CD4-positive, CD25-positive, alpha-beta regulatory T cell (primary cell): ENCODE measurements at places on chromosomes 11 and 22.

- H3K4me3 ChIP-seq: no peak overlapping the region
- no peaks in the 10 kb centered on the region for H3K27me3 ChIP-seq
- no peak overlapping the region for H3K27ac ChIP-seq
- DNase-seq: no peak
- no peaks in the 10 kb centered on the region for H3K36me3 ChIP-seq
These were observed 10.5 kb upstream of the CDKN1C start for GRCh38 chr11:2896047-2896446.

GRCh38 chr22:40703174-40703573 lies 23.9 kb downstream of the MCHR1 start:
- no peaks in the 10 kb centered on the region for H3K36me3 ChIP-seq
- no peak for DNase-seq
- H3K27me3 ChIP-seq: no peaks in the 10 kb centered on the region
- H3K27ac ChIP-seq: no peak overlapping the region
- H3K4me3 ChIP-seq: no peak overlapping the region

GRCh38 chr11:2090172-2091111 lies 48.7 kb downstream of the IGF2 start:
- H3K36me3 ChIP-seq: no peaks in the 10 kb centered on the region
- DNase-seq: no peak
- H3K27ac ChIP-seq: no peak overlapping the region
- H3K4me1 ChIP-seq: peaks cover 12% of the 10 kb centered on the region
- no peaks in the 10 kb centered on the region for H3K27me3 ChIP-seq

DNA sequence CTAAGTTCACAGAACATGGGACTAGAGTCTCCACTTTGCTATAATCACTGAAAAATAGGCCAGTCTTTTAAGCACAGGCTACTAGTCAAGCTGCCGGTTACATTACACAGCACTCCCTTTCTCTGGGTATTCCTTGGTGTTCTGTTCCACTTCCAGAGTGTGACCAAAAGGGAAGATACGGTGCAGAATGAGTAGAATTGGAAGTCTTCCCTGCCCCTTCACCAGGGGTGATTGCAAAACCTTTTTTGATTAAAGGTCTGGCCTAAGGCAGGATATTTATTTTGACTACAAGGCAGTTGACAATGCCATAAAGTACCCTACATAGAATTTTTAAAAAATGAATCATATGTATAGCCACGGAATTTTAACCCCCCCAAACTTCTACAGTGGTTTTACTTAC lies 59.6 kb upstream of the ADORA2A start:
- no peak overlapping the region for H3K4me3 ChIP-seq
- H3K36me3 ChIP-seq: peaks cover 69% of the 10 kb centered on the region
- H3K27ac ChIP-seq: no peak overlapping the region
- no peaks in the 10 kb centered on the region for H3K27me3 ChIP-seq
- H3K4me1 ChIP-seq: no peaks in the 10 kb centered on the region

DNA sequence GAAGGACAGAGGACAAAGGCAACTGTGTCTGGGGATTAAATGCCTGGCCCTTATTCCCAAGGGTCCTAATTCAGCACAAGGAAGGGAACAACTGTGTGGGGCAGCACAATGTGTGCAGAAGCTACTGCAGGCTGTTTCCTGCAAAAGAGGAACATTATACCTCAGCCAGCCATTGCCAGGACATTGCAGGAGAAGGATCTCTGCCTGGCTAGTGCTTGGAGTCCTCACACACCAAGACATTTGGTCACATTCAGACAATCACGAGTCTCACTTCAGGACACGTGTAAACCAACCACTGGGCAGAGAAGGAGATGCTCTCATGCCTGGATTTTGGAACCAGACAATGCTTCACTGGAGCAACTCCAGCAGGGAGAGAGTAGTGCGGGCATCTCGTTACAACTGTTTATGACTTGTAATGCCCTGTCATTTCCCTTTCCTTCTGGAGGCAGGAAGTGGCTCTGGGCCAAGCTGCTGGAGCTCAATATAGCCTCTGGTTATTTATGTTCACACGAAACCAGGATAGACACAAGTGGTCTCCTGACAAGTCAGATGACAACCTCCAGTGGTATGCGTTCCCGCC lies 23.9 kb upstream of the ZC3H12C start:
- H3K4me3 ChIP-seq: no peak overlapping the region
- no peaks in the 10 kb centered on the region for H3K36me3 ChIP-seq
- H3K27ac ChIP-seq: no peak overlapping the region
- no peaks in the 10 kb centered on the region for H3K4me1 ChIP-seq
